ENCODE measurements at places on chromosomes 7 and 10. TPM values are rescaled to one million over a fixed set of nuclear protein-coding genes. Genes with fewer than 3 reads are reported as not detected.

The FOXI2 gene
- 2.4 TPM for total RNA-seq

DNA sequence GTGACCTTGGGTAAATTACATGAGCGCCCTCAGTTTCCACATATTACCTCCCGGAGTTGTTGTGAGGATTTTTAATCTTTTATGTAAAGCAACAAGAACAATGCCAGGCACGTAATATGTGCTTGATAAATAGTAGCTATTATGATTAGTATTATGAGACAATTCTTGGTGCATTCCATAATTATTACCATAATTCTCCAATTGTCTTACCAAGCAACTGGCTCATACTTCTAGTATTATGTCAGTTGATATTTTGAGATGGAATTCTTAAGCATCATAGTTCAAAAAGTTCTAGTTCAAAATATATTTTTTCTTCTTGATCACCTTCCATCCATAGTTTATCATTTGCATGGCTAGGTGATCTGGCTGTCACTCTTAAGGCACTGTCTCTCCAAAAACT lies 259.0 kb downstream of the BBS9 start:
- DNase-seq, result no peak

- DNase-seq, result no peak
These were observed 222.0 kb downstream of the MAD1L1 start for GRCh38 chr7:2010551-2011265.

GRCh38 chr10:121127151-121127906 lies 276.2 kb downstream of the WDR11 start:
- DNase-seq, result no peak

The GARIN1A gene
- 0.26 TPM for total RNA-seq

DNA sequence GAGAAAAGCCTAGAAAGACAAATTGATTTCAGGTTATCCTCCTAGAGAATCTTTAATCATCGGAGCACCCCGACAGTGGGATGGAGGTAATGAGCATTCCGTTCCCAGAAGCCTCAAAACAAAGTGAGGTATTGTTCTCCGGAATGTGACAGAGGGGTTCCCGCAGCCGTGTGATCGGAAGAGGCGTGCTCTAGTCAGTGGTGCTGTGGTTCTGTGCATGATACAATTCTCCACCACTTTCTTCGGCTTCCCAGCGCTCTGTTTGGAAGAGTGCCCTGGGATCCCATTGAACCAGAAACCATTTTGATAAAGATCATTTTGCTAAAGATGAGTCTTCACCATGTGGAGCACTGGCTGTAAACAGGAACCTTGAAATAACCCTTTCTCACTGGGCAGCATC lies 434.6 kb downstream of the PAXIP1 start:
- DNase-seq, result no peak

DNA sequence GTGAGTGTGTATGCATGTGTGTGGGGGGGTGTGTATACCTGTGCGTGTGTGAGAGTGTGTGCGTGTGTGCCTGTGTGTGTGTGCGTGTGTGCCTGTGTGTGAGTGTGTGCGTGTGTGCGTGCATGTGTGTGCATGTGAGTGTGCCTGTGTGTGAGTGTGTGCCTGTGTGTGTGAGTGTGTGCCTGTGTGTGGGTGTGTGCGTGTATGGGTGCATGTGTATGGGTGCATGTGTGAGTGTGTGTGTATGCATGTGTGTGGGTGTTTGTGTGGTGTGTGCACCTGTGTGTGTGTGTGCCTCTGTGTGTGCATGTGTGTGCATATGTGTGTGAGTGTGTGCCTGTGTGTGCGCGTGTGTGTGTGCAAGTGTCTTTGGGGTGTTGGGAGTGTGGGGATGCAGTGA lies 6.4 kb downstream of the ANTXRL start:
- no peak for DNase-seq

DNA sequence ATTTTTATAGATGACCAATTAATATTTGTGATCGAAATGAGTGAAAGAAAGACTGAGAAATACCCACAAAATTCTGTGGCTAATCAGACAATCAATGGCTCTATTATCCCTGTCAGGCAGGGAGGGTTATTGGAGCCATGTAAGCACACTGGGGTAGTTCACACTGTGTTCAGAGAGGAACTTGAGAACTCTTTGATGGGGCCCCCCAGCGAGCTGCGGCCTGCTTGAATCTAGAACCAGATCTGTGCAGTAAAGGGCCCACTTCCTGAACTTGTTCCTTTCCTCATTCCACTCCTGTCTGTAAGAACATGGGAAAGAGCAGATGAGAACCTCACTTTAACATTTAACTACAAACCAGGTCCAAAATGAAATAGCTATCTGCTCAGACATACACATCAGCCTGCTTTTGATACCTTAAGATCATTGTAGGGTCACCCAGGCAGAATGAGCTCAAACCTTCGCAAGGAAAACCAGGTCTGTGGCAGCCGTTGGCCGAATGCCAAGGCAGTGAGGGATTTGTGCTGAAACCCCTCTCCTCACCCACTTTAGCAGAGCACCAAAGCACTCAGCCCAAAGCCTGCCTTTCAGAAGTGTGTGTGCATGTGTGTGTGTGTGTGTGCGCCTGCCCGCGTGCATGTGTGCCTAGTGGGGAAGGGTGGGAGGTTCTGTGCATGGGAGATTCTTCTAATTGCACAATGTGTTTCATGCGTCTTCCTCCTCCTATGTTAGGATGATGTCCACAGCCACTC lies 365.6 kb upstream of the MGMT start:
- DNase-seq, result peak; percentile 10

DNA sequence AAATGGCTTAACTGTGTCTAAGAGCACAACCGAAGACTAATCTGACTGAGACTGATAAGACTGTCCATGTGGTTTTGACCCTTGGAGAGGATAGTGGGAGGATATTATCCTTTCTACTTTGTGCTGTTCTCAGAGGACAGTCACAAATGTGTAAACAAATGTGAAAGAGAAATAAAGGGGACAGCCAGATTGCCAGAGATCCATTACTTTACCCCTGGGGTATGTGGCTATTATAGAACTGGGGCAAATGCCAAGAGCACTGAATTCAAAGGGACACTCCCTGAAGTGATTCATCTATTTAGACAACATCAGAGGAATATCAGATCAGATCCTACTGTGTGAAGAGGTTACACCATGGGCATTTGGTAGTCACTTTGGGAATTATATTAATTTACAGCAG lies 154.7 kb downstream of the RNLS start:
- DNase-seq, result no peak

GRCh38 chr10:78617631-78618030 lies 451.1 kb upstream of the ZMIZ1 start:
- no peak for DNase-seq

GRCh38 chr10:20817646-20818045 lies 79.5 kb downstream of the NEBL start:
- no peak for DNase-seq

Measured in lower leg skin (tissue), 4 donors.